T-helper 17 cell (primary cell): ENCODE measurements at places on chromosomes 16 and 17.
A peak's percentile ranks its signal among the peaks of the same experiment; 100 is the strongest.

DNA sequence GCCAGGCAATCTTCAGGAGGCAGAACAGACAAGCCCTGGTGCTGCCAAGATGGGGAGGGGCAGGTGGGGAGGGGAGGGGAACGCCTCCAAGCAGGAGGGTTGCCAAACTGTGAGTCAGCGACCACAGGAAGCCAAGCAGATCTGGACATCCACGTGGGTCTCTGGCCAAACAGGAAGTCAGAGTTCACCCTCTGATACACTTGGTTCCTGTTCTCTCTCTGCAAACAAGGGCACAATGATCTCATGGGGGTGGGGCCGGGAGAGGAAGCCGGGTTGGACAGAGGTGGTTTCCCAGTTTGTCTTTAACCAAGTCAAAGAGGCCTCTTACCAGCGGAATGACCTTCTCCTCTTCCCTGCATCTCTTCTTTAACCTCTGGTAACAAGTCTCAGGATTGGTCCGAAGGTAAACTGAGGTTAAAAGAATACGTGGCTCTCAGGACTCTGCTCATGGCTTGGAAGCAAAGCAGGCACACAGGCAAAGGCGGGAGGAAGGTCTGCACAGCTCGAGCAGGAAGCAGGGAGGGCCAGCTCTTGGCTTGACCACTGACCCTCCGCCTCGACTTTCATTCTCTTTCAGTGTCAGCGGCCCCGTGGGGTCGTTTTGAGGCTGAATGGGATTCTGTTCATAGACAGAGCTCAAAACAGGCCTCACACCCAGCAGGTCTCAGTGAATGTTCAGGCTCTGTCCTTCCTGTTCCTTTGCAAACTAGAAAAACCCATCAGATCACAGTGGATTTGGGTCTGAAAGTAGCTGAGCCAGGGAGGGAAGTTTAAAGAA is 32.9 kb downstream of the TK2 start:
- peak; percentile 55 for DNase-seq

DNA sequence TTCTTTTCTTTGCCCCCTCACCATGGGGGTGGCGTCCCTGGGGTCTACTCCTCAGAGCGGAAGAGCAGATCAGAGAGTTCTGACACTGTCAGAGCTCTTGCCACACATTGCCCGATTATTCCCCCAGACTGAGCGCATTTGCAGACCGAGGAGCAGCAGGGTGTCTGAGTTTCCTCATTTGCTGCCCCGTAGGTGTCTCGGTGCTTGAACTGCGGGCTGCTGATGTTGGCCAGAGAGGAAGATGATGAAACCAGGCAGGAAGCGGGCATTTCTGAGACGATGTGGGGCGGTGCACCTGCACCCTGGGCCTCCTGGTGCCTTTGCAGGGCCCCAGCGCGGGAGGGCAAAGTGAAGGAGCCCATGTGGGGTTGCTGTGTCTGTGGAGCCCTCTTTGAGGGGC is 55.2 kb downstream of the ARSG start:
- peak; percentile 33 for DNase-seq

DNA sequence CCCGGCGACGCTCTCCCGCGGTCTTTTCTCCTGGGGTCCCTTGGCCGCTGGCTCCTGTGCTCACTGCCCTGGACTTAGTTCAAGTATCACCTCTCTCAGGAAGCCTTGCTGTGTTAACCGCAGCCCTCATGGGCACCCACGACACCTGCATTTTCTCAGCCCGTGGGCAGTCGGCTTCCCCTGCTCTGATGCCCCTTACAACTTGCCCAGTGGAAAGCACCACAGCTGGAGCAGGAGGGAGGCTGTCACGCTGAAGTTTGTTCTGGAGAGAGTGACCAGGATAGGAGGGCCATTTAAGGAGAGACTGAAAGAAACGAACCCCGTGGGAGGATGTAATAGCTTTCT is 395 bp downstream of the STXBP4 start:
- DNase-seq = no peak

DNA sequence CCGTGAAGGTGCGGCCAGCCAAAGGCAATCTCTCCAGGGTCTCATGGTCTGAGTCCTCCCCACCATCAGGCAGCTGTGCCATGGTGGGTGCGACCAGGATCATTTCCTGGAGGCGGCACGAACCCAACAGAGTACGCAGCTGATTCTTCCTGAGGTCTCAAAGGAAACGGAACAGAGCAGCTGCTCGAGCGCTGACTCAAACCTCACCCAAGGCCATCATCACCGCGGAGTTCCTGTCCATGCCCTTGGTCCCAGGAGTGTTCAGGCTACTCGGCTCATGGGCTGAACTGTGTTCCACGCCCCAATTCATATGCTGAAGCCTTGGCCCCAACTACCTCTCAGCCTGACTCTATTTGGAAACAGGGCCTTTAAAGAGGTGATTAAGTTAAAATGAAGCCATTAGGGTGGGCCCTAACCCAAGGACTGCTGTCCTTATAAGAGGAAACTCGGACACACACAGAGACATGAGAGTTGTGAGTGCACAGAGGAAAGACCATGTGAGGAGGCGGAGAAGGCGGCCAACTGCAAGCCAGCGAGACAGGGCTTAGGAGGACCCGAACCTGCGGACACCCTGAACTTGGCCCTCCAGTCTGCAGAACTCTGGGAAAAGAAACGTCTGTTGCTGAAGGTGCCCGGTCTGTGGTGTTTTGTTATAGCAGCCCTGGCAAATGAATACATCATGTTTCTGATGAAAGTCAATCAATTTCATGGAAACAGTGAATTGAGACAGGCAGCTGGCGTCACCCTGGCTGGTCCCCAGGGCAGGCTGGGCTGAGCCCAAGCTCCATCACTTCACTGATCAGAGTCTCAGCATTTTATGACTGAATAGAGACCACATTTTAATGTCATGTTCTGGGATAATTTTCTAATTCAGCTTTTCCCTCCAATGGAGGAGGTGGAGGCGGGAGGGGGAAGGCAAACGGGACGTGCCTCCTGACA is 13.7 kb downstream of the MXRA7 start:
- DNase-seq = no peak

DNA sequence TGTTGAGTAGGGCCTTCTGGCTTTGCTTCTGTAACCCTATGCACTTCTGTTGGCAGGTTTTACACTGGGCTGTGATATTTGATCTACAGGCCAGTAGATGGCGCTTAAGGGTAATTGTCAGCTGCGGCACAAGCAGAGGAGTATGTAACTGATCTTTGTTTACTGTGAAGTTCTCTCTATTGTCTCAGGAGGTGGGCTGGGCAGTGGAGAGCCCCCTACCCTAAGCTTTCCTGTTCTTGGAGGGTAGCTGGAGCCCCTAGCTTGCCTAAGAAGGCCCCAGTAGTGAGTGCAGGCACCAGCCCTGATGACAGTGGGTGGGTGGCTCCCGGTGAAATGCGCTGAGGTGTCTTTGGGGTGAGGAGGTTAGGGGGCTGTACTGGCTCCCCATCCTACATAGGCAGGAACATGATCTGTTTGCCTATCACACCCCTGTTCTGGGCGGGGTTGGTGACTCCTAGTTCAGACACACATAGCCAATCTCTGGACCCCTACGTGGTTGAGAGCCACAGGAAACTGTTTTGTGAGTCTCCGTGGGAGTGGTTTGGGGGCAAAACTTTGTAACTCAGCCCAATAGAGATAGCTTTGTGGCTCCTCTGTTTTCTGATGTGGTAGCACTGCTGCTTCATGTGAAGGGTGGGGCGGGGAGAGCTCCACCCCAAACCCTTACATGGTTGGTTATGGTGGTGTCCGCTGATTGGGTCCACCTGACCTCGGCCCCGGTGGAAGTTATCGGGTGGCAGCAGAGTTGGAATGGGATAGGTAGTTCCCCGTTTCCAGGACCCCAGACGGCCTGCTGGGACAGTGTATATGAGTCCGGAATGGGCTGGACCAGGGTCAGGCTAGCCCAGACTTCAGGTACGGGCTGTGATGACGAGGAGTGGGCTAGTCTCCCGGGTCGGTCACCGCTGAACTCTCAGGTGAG is 60.4 kb downstream of the SLFN11 start:
- peak; percentile 62 for DNase-seq

GRCh38 chr17:70128727-70129238 is 40.5 kb upstream of the KCNJ2 start:
- DNase-seq = no peak

DNA sequence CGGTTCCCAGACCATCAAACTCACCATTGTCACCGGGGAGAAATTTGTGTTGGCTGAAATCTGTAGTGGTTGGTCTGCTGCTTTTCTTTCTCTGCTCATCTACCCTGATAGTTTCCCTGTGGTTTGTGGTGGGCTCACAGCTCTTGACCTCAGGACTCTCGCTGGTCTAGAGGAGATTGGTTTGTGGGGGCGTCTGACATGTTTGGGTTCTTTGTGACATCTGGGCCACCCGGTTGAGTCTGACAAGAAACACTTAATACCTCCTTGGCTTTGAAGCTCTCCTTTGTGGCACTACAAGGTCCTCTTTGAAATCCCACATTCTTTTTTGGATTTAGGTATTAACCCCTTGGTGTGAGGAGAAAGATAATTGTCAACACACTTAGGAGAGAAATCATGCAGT is 662.0 kb downstream of the WWOX start:
- no peak for DNase-seq
